Activated CD4-positive, alpha-beta T cell treated with anti-CD3 and anti-CD28 coated beads, Interleukin-2, amount 50 U/mL, for 16 hours (primary cell): ENCODE measurements at places on chromosomes 4 and X.
A peak's percentile ranks its signal among the peaks of the same experiment; 100 is the strongest.

DNA sequence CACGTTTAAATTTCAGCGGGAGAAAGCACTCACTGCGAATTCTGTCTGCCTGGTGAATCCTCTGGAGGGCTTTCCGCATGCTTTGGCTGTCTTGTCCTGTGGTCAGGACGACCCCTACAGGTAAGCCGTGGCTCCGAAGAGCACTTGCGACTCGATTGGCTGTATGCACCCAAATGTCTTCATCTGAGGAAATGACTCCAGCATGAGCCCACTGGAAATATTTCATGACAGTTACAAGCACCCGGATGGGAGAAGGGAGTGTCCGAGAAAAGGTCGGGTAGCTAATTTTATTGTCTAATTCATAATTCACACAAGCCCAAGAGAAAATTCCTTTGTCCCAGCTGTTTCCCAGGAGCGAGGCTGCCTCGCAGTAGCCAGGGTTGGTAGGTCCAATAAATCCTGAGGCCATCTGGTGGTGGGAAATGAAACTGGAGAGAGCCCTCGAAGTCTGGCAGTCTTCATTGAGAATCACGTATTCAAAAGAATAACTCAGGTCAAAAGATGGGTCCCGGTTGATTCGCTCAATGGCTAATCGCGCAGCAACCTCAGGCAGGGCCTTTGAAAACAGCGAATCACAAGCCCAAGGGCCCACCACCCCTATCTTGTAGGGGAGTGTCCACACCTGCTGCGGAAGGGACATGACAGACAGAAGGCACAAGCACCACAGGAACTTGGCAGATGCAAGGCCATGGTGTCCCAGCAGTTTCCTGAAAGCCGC, 6.6 kb downstream of the GUCY2F start:
- no peak for DNase-seq

GRCh38 chrX:53717205-53717604, 30.7 kb upstream of the HUWE1 start:
- DNase-seq = no peak

DNA sequence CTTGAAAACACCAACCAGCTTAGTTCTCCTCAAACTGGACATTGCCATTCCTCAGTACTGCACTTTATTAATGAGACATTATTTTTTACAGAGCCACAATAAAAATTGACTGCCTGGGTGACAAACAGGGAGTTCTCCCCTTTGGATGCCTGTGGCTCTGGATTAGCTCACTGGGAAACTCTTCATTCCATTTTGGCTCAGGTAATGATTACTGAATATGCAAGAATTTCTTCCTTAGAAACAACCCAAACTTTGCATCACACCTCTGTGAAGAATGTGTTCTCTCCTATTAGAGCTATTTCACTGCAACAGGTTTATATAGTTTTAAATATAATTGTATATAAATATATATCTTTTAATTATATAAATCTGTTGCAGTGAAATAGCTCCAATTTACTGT, 2065.8 kb downstream of the ARAP2 start:
- no peak for DNase-seq

DNA sequence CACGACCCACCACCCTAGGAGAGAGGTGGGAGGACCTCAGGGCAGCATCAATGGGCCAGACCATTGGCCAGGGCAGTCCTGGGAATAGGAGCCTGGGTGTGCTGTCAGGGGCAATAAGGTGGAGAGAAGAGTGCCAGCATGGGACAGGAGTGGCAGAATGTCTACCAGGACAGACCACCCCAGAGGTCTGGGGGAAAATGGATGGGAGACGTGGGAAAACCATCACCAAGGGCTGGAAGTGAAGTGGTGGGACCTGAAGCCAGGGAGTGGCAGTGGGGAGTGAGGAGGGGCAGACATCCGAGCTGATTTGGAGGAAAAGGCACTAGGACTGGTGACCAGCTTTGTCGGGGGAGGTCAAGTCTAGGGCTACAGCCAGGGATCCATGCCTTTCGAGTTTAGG, 993 bp downstream of the EVC2 start:
- no peak for DNase-seq

GRCh38 chr4:37502070-37502469, 184.1 kb downstream of the RELL1 start:
- no peak for DNase-seq

GRCh38 chrX:109696146-109696740, 36.8 kb downstream of the ACSL4 start:
- no peak for DNase-seq

- no peak for DNase-seq
Observed at GRCh38 chrX:10062352-10062751, 94.4 kb upstream of the CLCN4 start.

DNA sequence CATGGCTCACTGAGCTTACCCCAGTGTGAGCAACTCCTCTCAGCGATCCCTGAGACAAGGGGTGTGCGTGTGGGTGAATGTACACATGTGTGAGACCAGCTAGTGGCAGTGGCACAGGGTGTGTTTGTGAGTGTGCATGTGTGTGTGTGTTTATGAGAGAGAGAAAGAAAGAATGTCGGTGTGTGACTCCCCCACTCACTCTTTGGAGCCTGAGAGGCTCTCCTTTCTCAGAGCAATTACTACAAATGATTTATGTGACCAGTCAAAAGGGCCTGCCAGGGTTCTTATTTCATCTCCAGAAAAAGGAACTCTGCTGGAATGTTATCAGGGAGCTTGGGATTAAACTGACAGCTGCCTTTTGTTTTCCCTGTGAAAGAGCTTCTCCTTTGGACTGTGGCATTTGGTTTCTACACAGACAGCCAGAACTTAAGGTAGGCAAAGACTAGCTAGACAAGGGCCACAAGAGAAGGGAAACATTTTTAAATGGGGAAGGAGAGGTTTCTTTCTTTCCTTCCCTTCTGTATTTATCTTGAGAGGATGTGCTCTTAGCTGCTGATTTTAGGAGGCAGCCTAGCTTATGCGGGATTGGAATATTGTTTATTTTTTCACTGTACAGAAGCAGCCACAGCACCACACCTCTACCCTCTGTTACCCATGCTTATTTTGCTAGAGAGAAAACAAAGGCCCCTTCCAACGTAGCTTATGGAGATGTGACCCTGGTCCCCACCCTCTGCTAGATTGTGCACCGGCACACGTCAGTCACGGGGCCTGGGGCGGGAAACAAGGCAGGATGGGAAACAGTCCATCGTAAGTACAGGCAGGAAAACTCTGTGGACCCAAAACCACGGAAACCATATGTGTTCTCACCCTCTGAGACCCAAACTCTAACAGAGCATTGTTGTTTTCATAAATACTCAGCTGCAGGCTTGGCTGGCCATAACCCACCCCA, 143.5 kb downstream of the MGST2 start:
- DNase-seq = no peak

DNA sequence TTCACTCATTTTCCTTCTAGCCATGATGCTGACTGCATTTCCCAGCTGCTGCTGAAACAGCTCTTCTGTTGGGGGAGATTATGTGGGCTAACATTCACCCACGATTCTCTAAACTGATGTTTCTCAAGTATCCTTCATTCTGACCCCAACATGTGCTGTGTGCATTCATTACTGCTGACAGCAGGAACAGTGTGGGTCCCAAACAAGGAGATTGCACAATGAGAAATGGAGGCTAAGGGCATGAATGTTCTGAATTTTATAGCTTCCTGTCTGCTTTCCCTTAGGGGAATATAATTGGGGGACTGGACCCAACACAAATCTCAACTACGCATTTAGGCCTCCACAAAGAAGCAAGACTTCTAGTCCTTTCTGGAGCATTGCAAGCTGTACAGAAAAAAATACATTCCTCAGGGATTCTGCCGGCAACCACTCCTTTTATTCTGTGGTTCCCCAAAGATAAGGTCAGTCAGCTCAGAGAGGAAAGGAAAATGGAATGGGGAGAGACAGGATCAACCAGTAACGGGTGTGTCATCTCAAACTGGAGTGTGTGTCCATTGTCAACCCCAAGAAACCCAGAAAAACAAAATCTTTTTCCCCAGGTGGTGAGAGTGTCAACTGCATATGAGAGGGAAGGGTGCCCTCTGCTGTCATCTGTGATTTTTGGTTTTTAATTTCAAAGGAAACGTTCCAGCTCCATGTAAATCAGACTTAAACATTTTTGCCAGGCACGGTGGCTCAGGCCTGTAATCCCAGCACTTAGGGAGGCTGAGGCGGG, 81.5 kb upstream of the EGFL6 start:
- peak; percentile 59 for DNase-seq

GRCh38 chr4:16577177-16577576, 321.3 kb downstream of the LDB2 start:
- no peak for DNase-seq

GRCh38 chr4:95263391-95263790, 285.4 kb downstream of the UNC5C start:
- no peak for DNase-seq

GRCh38 chrX:72110051-72110875, 21.5 kb downstream of the RTL5 start:
- no peak for DNase-seq

DNA sequence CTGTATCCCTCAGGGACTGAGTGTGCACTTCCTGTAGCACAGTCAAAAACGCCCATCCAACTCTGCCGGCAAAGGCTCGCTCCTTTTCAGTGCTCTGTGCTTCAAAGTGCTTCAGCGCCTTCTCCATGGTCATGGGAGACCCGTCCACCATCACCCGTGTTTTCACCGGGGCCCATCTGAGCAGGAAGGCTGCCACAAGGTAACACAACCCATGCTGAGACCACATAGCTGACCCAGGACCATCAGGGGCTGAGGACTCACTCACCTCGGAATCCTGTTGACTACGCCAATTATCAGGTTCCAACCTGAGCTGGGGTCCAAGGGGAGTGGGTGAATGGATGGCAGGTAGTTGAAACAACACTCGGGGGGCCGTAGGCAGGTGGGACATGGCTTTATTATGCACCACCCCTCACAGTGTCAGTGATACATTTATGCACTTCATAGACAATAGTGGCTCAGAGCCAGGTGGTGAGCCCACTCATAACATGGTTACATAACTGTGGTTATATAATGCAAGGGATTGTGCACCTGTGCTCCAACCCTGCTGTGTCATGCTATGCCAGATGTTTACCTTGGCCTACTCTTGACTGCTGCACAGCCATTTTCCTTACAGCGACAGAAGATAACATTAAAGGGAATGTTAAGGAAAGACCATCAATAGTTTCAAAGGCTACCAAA, 227.8 kb downstream of the ADGRL3 start:
- DNase-seq = no peak

DNA sequence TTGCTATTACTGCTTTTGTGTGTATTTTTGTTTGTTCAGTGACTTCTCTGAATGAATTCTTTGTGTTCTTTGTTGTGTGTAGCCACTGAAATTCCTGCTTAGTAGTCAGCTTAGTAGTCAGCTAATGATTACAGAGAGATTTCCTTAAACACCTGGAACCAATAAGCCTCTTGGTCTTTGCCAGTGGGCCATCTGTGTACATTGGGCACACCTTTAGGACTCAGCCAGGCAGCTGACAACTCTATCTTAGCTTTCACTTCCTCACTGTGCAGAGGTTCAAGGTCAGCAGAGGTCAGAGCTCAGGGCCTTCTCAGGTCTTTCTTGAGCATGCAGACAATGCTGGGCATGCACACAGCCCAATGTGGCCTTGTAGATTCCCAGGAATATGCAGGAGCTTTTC, 59.3 kb downstream of the RWDD4 start:
- no peak for DNase-seq

- DNase-seq = no peak
Observed at GRCh38 chrX:633043-633984, 2.7 kb downstream of the SHOX start.

DNA sequence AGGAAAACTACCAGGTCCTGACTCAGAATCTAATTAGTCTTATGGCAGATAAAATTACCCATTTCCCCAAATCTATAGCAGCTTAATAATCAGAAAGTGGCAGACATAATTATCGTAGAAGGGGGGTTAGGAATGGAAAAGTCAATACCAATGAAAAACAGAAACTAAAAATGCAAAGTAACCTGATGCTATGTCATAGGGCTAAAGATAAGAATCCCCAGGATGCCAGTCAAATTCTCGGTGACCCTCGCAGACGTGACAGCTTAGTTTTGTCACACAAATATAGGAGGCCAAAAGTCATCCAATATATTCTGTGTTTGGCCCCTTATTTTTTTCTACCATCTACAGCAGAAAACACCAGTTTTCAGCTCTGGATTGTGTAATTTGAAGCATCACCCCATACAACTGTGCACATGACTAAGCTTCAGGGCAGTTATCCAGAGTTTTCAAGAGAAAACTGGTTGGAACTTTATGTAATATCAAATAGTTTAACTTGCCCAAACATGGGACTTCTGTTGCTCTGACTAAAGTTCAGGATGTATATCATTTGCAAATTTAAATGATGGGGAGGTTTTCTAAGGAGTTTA, 30.9 kb downstream of the RASSF6 start:
- no peak for DNase-seq

DNA sequence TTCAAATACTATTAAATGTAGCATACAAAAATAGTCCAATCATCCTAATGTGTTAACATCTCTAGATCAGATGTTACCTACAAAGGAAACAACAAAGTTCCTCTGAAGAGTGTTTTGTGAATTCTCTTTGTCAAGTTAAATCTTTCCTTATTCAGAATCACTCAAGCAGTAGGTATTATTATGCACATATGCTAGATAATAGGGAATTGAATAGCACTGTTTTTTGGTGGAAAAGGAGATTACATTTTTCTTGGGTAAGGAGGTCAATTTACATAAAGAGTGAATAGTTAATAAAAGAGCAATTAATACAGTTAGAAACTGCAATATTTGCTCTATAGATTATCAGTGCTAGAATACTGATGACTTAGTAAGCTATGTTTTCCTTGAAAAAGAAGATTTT, 130.7 kb downstream of the BTC start:
- no peak for DNase-seq

GRCh38 chr4:68175562-68176155, 46.0 kb upstream of the TMPRSS11F start:
- DNase-seq = peak; percentile 47

DNA sequence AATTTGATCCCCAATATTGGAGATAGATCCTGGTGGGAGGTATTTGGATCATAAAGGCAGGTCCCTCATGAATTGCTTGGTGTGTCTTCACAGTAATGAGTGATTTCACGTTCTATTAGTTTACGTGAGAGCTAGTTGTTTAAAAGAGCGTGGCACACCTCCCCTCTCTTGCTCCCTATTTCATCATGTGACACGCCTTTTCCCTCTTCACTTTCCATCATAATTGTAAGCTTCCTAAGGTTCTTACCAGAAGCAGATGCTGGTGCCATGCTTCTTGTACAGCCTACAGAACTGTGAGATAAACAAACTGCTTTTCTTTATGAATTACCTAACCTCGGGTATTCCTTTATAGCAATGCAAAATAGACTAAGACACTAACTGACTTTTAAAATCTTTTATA, 34.0 kb upstream of the FMR1 start:
- no peak for DNase-seq

GRCh38 chr4:68272380-68272779, 26.9 kb upstream of the TMPRSS11B start:
- DNase-seq = no peak

- DNase-seq = no peak
Observed at GRCh38 chr4:79650794-79651431, 242.9 kb upstream of the GK2 start.

DNA sequence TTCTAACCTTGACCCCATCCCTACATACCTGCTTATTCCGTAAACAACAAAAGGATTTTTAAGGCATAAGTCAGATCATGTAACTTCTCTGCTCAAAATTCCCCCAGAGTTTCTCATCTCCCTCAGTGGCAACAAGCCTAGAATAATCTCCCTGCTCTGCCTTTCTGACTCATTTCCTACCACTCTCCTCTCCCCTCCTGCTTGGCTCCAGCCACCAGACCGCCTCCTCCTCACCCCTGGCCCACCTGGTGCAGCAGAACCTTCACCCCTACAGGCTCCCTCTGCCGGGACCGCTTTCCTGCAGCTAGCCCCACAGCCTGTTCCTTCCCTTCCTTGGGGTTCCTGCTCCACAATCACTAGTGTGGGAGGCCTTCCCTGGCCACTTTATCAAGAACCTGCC, 32.1 kb downstream of the TSPAN5 start:
- DNase-seq = peak; percentile 14
